ENCODE measurements at places on chromosomes 3 and 15.

DNA sequence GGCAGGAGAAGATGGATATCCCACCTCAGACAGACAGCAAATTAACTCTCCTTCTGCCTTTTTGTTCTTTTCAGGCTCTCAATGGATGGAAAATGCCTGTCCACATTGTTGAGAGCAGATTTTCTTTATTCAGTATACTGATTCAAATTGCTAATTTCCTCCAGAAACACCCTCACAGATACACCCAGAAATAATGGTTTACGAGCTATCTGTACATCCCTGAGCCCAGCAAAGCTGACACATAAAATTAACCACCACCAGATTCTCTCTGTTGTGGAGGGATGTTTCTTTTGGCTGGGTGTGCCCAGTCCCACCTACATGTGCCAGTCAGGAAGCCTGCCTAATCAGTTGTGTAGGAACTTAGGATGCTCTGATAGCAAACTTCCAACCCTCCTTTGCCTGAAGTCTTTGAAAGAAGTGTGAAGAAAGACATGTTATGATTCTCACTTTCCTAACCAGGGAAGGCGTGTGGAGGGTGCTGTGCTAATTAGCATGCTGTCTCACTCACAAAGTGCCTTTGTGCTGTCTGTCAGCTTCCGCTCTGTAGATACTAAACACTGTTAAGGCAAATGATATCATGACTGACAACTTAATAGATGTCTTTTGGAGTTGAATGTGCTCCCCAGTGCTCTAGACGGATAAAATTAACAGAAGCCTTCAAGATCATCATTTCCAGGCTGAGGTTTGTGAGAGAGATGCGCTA lies 208.5 kb downstream of the CLSTN2 start:
- no peak for DNase-seq

DNA sequence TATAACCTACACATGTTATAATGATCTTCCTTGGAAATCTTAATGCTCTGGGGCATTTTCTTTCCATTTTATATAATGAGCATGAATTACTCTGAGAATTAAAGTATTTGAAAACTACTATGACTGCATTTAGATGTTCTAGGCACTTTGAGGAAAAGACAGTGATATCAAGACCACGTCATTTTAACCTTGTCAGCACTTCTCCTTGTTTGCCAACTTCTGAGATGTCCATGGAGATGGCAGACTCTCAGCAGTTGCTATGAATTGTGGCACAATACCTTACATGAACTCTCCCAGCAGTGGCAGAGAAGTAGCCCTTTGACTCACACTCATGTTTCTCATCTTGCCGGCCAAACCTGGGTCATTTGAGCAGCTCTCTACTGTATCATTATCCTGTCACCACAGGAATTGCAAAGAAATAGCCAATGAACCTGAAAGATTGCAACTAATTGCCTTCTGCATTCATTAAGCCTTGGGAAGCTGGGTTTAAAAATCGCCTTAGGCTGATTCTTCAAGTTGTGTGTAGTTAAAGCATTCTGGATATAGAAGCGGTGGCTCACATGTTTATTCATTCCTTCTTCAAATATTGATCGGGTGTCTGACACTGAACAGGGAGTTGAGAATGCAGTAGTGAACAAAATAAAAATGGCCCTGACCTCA lies 272.2 kb upstream of the CFAP20DC start:
- no peak for DNase-seq

DNA sequence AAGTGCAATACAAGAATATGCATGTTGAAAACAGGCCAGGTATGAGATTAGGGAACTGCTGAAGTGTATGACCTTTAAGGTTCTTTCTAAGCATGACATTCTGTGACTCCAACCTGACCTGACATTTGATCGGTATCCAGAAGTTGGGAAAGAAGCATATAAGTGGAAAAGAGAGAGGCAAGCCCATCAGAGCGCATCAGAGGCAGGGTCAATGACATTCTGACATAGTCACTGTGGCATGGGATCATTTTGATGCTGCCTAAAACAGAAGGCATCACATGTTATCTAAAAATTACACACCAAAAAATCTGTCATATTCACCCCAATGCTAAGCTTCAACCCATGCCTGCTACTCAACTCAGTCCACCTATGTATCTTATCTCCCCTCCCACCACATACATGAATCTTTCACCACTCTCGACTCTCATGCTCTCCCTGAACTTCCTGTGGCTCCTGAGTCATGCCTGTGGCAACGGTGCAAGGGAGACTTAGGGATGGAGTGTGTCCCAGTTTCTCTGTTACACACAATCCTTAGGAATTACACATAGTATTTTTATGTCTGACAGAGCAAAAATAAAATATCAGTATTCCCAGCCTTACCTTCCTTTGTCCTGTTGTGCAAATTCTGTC lies 20.5 kb upstream of the LRRN1 start:
- no peak for DNase-seq

- no peak for DNase-seq
Observed at GRCh38 chr3:196218155-196218712, 1.9 kb downstream of the SLC51A start.

DNA sequence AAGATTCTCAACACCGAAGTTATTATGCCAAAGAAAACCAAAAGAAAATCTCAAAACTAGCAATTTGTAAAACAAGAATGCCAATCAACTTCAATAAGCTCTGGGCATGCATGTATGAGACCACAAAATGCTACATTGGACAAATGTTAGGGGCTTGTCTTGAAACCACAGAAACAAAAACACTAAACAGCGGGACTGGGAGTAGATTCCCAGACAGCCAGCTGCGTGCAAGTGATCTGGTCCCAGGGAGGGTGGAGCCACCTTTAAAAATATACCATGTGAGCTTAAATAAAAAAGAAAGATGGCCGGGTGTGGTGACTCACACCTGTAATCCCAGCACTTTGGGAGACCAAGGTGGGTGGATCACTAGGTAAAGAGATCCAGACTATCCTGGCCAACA lies 163.6 kb upstream of the PRICKLE2 start:
- no peak for DNase-seq

GRCh38 chr15:69357773-69358771 lies 56.1 kb upstream of the KIF23 start:
- DNase-seq: no peak

GRCh38 chr3:178545337-178545736 lies 9.1 kb downstream of the KCNMB2 start:
- no peak for DNase-seq

GRCh38 chr3:155753038-155753639 lies 8.3 kb upstream of the PLCH1 start:
- DNase-seq: no peak

- no peak for DNase-seq
Observed at GRCh38 chr3:55870594-55870993, 383.5 kb upstream of the WNT5A start.

DNA sequence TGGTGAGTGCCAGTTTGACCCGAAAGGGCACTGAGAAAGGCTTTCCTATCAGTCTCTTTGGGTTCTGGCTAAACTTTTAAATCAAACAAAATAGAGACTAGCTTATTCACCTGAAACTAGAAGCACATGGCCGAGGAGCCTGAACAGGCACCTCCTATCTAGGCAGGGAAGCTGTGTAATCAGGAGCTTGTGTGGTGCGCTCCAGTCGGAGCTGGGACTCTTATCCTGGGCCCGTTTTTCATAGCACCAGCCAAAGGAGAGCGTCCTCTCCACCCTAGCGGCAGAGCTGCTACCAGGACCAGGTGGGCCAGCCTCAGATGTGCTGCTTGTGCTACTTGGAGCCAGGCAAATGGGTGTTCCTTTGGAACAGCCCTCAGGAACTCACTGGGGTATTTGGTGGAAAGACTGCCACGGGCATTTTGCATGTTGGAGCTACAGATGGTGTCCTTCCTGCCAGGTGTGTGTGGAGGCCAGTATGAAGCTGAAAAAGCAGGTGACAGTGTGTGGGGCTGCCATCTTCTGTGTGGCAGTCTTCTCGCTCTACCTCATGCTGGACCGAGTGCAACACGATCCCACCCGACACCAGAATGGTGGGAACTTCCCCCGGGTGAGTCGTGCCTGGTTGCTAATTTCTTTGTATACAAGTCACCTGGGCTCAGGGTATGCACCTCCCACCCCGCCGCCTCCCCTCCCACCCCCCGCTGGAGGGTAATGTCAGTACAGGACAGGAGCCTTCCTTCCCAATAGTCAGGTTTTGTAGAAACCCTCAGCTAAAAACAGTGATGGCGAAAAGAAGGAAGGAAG lies 833 bp downstream of the MAN2A2 start:
- DNase-seq: no peak

DNA sequence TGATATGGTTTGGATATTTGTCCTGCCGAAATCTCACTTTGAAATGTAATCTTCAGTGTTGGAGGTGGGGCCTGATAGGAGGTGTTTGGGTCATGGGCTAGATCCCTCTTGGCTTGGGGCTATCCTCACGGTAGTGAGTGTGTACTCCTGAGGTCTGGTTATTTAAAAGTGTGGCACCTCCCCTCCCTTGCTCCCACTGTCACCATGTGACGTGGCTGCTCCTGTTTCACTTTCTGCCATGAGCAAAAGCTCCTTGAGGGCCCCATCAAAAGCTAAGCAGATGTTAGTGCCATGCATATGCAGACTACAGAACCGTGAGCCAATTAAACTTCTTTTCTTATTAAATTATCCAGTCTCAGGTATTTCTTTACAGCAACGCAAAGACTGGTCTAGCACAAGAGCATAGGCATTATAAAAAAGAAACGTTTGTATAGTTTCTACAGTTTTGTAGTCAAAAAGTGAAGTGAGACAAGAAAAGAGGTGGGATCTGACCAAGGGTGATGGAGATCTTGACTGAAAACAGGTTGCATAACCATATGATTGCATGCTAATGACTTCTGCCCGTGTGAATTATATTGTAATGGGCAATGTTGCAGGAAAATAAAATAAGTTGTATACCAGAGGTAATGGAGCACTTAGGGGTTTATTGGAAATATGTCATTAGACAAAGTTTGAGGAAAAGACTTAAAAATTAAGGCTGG lies 28.5 kb upstream of the CLASP2 start:
- no peak for DNase-seq

DNA sequence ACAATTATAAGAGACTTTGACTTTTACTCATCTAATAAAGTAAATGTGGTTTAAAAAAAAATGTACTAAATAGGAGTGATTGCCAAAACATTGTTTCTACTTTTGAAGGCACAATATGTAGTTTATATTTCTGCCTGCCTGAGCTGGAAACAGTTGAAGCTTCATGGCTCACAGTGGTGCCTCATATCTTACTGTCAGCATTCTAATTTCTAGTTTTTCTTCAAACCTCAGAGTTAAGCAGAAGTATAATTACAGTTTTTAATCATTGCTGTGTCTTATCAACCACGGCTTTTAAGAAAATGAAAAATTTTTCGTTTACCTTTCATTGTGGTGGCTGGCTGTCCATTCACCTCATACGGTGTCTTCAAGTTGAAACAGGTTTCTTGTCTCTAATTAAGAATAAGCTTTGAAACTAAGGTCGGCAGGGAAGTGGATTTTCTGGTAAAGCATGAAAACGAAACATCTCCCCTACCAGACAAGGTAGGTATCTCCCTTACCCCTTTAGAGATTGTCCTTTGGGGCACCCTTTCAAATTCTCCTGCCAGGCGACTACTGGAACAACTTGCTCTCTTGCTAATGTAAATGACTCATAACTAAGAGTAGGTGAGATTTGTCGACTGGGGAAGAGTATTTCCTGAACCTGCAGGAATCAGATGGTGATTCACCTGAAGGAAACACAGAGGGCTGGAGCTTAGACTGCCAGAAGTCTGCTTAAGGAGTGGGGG lies at the start of gene GPR87:
Gene GPR87 (minus strand): TSS at position 554 of the 725 bp plus-strand sequence. CDS start 16,720 bp downstream, outside the sequence.
- DNase-seq: no peak

- no peak for DNase-seq
Observed at GRCh38 chr3:169573148-169573547, 90.4 kb downstream of the MECOM start.

DNA sequence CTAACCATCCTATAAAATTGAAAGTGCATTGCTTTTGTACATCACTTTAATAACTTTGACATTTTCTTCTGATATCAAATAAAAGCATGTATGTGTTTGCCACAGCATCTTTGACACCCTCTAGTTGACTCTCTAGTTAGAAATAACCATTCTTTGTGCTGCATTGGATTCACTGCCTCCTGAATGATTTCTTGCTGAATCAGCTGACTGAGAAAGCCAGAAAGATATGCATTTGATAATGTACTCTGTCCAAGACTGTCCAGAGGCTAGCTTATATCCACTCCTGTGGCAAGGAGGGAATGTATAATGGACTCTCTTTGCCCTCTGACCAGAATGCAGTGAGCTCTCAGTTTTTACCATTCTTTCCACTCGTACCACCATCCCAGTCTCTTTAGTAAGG lies 6.2 kb downstream of the RAB11A start:
- DNase-seq: no peak

- DNase-seq: no peak
Observed at GRCh38 chr3:197791892-197792647, 1.0 kb downstream of the LRCH3 start.

DNA sequence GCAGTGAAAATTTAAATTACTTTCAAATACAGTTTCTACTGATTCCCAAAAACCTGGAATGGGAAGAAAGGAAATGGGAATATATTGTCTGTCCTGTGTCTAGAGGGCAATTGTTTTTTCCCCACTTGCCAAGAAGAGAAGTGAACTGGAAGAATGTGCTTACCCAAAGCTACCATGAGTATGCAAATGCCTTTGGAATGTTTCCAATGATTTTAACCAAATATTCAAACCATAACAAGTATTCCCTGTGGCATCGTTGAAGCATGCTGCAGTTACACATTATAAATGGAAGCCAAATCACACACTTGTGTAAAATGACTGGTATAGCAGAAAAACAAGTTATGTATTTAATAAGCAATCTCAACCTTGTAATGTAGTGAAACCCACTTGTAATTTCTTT lies 368.2 kb downstream of the GBE1 start:
- DNase-seq: no peak
